RCC 7860 (cell line): ENCODE measurements at places on chromosomes 6 and 20.

DNA sequence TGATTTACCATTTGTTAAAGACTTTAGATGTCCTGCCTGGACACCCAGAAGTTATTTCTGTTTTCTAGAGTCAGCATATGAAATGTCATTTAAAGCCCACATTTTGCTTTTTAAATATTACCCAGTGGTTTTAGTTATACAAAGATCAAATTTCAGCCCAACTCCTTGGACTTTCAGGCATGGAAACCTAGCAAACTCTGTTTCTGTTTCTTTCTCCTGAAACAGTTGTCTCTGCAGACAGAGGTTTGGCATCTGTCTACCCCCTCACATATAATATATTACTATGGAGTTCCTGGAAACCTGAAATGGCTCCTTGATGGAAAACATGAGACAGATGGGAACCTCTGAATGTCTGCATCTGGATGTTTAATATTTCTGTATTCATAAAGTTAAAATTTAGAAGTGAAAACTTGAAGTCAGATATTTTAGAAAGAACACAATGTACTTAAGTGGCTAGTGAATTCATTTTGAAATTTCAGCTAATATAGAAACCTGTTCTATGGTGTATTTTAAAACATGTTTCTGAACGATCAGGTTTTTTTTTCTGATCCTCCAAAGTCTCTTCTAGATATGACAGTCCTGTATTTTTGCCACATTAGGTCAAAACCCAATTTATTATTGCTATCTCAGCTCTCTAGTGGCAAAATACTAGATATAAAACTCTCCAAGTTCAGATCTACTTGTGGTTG, 743.3 kb downstream of the CD109 start:
- DNase-seq = no peak

DNA sequence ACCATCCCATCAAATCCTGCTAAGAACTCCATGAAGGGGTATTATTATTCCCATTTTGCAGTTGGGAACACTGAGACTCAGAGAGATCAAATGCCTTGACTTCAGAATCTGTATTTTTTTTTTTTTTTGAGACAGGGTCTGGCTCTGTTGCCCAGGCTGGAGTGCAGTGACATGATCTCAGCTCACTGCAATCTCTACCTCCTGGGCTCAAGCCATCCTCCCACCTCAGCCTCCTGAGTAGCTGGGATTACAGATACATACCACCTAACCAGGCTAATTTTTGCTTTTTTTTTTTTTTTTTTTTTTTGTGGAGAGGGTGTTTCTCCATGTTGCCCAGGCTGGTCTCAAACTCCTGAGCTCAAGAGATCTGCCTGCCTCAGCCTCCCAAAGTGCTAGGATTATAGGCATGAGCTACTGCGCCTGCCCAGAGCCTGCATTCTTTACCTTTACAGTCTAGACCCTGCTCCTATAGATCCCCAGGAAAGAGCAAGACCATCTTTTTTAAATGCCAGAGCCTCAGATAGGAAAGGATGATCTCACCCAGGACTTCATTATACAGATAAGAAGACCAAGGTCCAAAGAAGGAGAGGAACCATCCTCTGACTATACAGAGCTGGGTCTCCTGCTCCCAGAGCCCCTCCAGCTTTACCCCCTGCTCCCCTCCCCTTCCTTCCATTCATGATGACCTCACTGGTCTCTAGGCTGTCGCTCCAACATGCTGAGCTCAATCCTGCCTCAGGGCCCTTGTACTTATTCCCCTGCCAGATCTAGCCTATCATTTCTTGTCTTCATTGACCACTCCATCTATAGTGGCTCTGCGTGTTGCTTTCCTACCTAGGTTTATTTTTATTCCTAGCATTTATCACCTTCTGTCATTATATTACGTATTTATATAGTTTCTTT, 138.6 kb downstream of the CEBPB start:
- DNase-seq = no peak

DNA sequence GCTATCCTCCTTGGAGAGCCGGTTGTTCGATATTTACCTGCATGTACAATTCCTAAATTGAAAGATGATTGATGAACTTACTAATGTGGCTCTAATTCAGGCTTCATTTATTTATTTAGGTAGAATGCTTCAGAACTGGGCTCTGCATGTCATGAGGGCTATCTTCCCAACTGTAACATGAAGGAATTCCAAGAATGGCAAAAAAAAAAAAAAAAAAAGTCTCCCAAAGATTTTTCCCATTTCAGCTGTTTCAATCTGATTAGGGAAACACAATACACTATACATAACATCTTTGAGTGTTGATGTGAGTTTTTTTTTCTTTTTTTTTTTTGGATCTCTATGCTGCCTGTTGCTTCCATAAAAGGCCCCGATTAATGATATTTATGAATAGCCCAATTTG, 120.1 kb upstream of the SHLD1 start:
- no peak for DNase-seq

GRCh38 chr6:68635412-68635705, 277 bp downstream of the ADGRB3 start:
- DNase-seq = no peak

DNA sequence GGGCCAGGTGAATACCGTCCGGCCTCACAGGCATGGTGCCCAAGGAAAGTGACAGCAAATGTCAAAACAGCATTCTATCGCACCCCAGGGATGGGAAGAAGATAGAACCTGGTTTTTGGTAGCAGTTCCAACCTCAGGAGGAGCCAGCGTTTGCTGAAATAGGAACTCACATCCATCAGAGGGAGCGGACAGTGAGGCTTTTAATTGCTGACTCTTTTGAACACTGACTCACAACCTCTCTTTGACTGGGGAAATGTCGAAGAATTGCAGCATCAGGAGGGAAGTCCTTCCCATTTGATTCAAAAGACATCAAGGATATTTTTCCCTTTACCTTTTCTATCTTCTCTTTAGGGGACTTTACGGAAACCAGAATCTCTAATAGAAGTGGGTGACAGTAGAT, 114.2 kb downstream of the UNC5CL start:
- DNase-seq = no peak

DNA sequence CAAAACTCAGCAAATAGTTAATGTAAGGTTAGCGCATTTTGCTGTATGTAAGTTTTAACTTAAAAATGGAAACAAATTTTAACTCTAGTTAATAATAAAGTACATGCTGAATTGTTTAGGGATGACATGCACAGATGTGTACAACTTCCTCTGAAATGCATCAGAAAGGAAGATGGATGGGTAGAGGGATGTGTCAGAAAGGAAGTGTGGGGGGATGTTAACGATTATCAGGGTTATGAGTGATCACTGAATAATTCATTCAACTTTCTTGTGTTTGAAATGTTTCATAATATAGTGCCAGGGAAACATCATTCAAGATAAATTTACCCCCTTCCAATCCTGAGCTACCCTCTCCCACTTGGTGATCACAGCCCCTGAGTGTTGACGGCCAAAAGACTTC, 87.6 kb downstream of the FOXA2 start:
- no peak for DNase-seq

- no peak for DNase-seq
Observed at GRCh38 chr6:3535776-3536435, 79.1 kb upstream of the SLC22A23 start.

GRCh38 chr6:72504406-72504805, 117.5 kb upstream of the KCNQ5 start:
- DNase-seq = no peak

DNA sequence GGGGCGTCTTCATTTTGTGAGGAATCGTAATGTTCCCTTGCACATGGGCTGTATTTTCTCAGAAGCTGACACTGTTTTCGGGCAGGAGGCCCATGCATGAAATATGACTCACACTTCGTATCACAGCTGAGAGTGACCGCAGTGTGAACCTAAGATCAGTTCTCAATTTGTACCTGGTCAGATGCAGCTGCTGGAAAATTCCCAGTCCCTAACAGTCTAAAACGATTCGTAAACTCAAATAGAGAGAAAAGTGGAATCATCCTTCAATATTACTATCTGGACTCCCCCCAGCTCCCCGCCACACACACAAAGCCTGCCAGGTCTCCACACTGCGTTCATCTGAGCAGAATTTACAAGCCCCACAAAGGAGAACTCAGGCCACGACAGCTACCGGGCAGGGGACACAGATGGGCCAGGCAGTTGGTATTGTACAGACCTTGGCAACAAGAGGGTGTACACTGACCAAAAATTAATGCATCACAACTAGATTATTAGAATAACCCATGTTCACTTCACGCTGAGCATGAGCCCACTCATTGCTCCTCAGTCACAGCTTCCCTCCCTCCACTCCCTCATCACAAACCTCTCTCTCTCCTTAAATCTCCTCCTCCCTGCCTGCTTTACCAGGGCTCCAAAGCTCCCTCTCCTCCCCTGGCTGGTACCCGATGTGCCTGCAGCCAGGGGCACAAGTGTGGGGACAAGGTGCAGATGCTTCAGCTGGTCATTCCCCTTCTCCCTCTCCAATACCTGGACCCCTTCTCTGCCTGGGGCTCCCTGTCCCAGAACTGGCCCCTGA, 488.4 kb downstream of the PREX1 start:
- DNase-seq = peak; percentile 67

DNA sequence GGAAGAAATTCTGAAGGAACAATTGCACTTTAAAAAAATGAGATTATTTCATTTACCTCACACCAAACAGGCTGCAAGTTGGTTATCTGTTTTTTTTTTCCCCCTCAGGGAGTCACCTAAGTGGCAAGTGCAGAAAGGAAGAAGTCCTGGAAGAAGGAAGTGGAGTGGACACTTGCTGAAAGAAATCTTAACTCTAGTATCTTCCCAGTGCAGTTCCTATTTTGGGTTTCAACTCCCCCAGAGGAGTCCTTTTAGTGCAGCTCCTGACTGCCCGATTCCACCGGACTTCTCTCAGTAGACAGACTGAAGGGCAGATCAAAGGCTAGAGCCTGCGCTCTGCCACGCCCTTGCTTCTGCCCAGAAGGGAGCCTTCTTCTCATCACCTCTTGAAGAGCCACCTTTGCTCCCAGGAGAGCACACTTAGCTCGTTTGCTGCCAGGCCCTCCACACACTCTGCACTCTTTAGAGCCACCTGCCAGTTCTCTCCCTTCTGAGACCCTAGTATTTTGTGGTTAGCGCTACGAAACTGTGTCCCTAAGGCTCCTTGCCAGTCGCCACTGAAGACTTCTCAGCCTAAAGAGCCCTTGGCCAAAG, 4.9 kb downstream of the MTCL3 start:
- no peak for DNase-seq

DNA sequence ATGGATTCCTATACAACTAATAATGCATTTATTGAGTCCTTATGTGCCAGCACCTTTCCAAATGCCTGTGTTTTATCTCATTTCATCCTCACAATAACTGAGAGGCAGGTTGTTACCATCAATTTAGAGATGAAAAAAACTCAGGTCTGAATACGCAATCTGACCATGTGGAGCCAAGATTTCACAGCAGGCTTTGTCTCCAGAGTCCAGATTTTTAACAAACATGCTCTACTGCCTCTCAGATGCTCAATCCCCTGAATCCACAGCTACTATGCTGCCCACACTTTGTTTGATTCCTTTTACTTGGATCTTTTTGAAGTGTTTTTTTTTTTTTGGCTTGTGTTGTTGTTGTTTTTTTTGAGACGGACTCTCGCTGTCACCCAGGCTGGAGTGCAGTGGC, 46.8 kb downstream of the B4GALT5 start:
- DNase-seq = no peak

DNA sequence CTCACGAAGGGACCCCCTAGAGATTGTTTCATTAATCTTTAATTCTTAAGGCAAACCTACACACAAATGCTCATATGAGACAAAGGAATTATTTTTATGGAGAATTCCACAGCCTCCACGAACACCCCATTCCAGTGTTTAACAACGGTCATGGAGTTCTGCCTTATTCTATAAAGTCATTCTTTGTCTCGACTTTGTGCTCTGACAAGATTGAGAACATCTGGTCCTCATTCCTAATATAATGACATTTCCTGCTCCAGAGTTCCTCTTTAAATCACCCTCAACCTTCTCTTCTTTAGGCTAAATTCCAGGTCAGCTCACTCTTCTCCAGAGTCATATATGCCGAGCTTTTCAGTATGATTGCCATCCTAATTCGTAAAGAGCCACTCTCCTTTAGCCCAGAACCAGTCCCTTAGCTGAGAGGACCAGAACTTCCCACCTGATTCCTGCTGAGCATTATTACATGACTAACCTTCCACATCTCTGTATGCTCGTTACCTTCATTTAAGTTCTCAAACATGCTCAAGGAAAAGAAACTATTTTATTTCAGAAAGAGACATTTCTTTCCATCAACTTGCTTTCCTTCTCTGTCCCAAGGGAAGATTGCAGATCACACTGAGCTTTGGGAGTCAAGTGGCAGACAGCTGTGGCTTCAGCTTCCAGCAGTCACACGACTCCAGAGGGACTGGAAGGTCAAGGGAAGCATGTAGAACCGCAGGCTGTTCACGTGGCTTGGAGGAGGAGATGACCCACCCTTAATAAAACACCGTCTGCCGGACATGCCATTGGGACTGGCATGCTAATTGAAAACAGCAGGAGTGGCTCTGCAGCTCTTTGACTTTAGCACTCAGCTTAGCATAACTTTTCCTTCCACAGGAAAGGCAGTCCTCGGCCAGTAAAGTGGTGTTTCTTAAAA, 467.1 kb upstream of the HSF2 start:
- DNase-seq = no peak

GRCh38 chr6:130858498-130859160, 31.4 kb downstream of the SMLR1 start:
- no peak for DNase-seq

- peak; percentile 59 for DNase-seq
Observed at GRCh38 chr6:164013480-164014208, 599.1 kb downstream of the QKI start.

DNA sequence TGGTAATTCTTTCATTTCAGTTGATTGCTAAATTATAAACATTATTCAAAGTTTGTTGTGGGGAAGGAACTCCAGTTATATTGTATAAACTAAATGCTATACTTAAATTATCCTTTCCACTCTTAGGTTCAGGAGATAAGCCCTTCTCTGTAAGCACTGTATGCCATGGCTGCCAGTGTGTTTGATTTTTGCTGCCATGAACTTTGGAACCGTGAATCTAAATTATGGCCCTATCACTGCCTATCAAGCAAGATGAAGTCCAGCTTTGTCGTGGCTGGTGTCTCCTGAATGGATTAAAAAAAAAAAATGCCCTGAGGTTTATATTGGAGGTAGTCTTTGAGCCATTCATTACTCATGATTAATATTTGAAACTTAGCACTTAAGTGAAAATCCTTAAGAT, 44.7 kb downstream of the CDC5L start:
- DNase-seq = no peak

DNA sequence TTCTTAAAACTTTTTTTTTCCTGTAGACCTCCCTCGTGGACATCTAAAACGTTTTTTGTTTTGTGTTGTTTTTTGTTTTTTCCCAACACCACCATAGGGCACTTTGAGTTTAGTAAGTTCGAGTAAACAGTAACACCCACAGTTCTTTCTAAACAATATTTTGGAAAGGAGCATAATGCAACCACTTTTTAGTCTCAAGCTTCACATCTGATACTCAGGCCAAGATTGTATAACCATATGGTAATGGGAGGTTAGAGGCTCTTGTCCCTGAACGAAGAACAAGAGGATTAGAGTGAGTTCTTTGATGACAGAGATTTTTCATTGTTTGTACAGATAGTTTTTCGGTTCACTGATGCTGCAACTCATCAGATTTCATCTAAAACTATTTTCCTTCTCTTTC, 144.6 kb downstream of the MTHFD1L start:
- DNase-seq = no peak

GRCh38 chr6:112187736-112188135, 66.6 kb downstream of the LAMA4 start:
- no peak for DNase-seq
